ENCODE measurements at places on chromosomes 3 and 15.
A peak's percentile ranks its signal among the peaks of the same experiment; 100 is the strongest.

GRCh38 chr15:66766282-66767230 lies 64.5 kb downstream of the SMAD6 start:
- no peak for DNase-seq

DNA sequence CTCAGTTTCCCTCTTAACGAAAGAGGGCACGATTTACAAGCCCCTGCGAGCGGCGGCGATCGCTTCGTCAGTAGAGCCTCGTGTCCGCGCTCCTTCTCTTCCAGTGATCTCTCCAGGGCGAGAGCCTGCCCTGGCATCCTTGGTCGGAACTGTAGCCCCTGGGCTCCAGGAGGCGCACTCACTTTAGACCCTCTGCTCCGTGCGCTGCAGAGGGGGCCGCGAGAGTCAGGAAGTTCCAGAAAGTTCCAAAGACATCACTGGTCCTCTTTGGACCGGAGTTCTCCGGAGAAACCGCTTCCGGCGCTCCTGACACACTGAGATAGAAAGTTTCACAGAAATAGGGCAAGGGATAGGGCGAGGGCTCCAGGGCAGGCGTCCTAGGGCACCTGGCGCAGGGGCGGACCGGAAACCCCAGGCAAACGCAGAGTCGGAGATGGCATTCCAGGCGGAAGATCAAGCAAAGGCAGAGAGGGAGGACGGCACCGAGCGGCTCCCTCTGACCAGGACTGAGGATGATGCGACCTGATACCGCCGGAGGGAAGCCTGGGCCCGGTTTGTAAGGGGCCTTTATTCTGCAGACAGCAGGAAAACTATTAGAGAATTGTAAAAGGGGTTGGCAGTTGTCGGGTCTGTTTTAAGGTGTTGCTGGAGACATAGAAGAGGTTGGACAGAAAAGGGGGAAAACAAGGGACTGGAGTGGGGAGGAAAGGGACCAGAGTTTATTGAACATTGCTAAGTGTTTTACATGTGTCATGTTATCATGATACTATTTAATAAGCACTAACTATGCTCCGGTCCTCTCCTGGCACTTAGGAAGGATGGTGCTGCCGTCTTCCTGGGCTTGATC lies 1.3 kb upstream of the CPEB1 start:
- peak; percentile 80 for DNase-seq

GRCh38 chr3:13492976-13493866 lies 13.1 kb downstream of the HDAC11 start:
- no peak for DNase-seq

- no peak for DNase-seq
Measured at GRCh38 chr3:138432576-138433240, 1.7 kb upstream of the ESYT3 start.

DNA sequence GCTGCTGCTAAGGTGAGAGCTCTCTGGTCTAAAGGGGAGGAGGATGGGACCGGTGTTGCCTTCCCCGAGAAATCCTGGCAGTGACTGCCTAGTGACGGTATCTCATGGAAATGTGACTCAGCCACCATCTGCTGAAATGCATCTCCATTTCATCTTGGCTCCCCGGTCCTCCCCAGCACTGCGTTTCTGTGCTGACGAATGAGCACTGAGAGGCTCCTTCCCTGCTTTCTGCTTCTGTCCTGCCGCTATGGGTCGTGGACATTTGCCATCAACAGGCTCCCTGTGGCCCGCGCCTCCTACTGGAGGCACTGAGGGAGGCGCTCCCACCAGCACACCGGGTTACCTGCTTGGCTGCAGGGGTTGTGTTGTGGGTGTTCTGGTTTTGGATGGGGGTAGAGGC lies 13.5 kb upstream of the SEC13 start:
- DNase-seq, result peak; percentile 60

DNA sequence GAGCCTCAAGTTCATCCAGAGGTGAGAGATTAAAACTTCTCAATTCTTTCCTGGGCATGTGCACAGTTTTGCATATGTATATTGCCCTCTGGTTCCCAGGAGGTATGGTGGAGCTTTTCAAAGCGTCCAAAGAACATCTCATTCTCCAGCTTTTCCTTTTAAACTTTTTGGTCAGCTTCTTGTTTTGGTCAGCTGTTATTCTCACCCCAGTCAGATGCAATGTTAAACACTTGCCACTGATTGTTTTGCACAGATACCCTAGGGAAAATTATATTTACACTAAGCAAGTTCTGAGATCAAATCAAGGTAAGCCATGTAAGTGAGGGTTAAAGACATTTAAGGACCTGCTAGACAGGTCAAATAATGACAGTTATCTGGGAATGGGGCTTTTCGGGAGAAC lies 261.3 kb downstream of the EDEM1 start:
- DNase-seq, result no peak

- no peak for DNase-seq
Measured at GRCh38 chr15:59178151-59178695, 28.4 kb upstream of the LDHAL6B start.

DNA sequence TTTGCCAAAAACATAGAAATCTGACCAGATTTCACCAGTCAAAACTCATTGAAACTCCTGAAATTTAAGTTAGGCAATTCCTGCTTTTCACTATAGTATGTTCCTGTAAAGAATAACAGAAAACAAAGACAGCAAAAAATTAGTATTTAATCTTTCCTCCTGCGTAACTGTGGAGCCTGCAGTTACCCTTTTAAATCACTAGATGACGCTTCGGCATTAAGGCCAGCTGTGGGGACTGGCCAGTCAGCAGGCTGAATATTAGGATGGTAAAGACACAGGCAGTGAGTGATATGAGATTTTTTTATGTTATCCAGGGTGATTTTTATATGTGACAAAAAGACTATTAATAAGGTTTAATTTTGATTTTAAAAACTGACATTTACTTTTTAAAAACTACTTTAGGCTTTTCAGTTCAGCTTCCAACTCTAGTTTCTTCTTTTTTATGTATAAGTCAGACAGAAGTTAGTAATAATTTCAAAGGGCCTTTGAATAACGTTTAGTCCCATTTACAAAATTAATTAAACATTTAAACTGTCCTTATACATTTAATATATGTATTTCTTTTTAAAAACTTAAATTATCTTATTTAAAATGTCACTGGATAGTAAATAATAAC lies 165.1 kb downstream of the PPM1L start:
- peak; percentile 69 for DNase-seq
